ENCODE measurements at places on chromosomes 4 and X.
A peak's percentile ranks its signal among the peaks of the same experiment; 100 is the strongest.

GRCh38 chr4:17188125-17188524, 289.7 kb upstream of the LDB2 start:
- no peak for DNase-seq

DNA sequence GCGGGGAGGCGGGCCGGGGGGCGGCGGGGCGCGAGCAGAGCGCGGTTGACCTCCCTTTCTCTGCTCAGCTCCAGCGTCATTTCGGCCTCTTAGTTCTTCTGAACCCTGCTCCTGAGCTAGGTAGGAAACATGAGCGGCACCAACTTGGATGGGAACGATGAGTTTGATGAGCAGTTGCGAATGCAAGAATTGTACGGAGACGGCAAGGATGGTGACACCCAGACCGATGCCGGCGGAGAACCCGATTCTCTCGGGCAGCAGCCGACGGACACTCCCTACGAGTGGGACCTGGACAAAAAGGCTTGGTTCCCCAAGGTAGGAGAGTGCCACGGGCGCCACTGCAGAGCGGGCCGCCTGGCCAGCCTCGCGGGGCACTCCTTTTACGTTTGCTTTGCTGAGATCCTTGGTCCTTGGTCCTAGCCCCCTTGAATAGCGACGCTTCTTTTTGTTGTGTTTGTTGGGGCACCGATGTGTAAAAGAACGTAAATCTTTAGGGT, at the start of gene HTATSF1:
TSS of gene HTATSF1 (plus strand) at position 37 of the 497 bp plus-strand sequence. CDS start at position 130, 93 bp downstream.
- no peak for DNase-seq

- DNase-seq, result no peak
Observed at GRCh38 chr4:88802585-88803286, 105.1 kb upstream of the NAP1L5 start.

DNA sequence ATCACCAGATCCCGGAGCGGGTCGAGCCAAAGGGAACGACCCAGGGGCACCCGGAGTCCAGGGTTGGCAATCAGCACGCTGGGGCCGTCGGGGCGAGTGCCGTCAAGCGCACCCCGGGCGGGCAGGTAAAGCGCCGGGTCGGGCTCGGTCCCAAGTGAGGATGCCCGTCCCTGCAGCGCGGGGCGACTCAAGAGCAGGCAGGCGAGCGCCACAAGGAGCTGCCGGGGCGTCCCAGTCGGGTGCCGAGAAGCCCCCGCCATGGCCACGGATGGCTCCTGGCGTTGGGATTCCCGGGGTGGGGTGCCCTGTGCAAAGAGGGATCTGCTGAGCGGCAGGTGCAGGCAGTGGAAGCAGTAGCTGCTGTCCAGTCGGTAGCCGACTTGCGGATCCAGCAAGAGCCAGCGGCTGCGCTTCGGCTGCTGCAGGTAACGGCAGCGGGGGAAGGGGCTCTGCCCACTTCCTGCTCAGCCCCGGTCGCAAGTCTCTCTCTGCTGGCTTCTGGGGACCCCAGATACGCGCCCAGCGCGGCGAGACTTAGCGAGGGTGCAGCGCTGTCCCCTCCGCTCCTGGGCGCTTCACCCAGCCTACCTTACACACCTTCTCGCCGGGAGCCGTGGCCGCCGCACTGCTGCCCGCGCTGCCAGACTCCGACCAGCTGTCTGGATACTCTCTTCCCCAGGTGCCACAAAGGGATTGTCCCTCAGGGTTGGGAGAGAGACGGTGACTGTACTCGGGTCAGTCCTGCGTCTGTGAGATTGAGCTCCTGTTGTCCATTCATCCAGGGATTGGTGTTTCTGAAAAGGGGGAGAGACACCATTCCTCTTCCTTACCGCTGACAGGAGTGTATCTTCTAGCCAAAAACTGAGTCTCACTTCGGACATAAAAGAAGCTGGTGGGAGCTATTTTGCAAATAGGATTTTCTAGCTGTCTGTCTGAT, at the start of gene FREM3:
TSS of gene FREM3 (minus strand) at position 260 of the 937 bp plus-strand sequence. CDS start at position 260, 0 bp downstream.
- no peak for DNase-seq

GRCh38 chrX:106726485-106727437, at the start of gene RNF128:
TSS of gene RNF128 (plus strand) at chrX:106726701. CDS start at chrX:106726914, 213 bp downstream.
- peak; percentile 26 for DNase-seq

DNA sequence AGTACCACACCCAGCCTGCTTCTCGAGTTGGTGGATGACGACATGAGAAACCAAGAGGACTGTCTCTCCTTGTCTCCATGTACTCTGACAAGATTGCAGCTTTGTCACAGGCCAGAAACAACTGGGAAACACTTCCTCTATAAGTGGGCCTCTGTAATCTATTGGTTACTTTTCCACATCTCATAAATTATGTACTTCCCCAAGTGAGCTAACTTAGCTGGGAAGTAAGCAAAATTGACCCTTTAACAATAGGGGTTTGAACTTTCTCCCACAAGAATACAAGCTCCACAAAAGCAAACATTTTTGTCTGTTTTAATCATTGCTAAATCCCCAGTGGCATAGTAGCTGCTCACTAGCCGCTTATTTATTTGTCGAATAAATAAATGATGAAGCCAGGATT, 14.1 kb upstream of the USO1 start:
- DNase-seq, result no peak

- DNase-seq, result no peak
Observed at GRCh38 chr4:94960708-94961107, 203.0 kb downstream of the BMPR1B start.

DNA sequence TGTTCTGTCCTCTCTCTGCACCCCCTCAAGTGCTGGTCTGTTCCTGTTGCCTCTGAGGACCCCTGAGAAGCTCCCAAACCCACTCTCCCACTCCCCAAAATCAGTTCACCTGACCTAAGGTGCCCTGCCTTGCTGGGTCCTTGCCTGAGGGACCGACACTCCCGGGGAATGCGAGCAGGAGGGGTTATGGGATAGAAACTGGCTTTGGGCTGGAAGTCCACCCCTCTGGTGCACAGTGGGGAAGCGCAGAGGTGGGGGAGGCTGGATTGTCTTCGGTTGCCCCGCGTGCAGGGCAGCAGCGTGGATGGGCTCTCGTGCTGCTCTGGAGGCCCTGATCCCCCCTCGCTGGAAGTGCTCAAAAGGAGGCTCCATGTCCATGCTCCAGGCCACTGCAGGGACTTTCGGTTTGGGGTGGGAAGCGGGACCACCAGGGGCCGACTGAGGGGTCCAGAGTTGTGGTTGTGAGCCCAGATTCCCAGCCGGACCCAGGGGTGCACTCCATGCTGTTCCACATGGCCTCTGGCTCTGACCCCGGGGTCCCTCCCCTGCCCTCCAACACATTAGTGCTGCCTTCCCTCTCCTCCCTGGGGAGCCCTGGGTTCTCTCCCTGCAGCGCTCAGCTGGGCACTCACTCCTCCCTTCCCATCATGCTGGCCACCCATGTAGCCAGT, 7.6 kb downstream of the SORCS2 start:
- DNase-seq, result no peak

- no peak for DNase-seq
Observed at GRCh38 chrX:9888953-9889470, 78.1 kb upstream of the CLDN34 start.

GRCh38 chr4:14800977-14801376, 201.3 kb upstream of the CPEB2 start:
- DNase-seq, result no peak

DNA sequence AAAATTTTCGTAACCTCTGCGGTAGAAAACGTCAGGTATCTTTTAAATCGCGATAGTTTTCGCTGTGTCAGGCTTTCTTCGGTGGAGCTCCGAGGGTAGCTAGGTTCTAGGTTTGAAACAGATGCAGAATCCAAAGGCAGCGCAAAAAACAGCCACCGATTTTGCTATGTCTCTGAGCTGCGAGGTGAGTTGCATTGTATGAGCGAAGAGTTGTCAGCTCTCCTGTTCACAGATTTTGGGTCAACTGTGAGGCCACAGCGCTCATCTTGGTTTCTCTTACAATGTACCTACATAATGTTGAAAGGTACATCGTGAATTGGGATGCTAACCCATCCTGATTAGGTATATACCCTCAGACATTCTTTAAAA, 486 bp downstream of the CLCN3 start:
- DNase-seq, result peak; percentile 10

DNA sequence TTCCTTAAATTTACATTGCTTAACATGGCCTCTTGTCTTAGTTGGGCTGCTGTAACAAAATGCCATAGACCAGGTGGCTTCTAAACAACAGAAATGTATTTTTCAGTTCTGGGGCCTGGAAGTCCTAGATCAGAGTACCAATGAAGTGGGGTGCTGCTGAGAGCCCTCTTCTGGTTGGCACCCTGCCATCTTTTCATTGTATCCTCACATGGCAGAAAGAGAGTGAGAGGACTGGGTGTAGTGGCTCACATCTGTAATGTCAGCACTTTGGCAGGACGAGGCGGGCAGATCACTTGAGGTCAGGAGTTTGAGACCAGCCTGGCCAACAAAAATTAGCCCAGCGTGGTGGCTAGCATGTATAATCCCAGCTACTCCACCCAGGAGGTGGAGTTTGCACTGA, 12.0 kb upstream of the KLB start:
- DNase-seq, result no peak

DNA sequence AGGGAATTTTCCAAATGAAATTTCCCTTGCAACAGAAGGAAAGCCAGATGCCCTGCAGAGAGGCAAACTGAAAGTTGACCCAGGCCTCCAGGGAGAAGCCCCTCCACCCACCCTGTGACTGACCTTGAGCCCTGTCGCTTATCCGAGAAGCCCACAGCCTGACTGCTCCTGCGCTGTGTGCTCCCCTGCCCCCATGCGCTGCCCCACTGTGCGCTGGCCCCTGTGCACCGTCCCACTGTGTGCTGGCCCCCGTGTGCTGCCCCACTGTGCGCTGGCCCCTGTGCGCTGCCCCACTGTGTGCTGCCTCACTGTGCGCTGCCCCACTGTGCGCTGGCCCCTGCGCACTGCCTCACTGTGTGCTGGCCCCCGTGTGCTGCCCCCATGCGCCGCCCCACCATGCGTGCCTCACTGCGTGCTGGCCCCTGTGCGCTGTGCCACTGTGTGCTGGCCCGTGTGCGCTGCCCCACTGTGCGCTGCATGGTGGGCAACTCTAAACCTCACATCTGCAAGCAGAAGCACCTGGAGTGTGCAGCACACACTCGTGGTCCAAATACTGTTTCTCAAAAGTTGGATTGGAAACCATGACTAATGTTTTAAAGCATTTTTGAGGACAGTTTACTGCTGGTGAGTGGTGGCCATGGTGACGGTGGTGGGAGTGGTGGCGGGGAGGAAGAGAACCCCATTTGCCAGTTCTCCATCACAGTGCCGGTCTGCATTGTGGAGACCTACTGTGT, 8.3 kb upstream of the GRPEL1 start:
- DNase-seq, result no peak

GRCh38 chr4:3043282-3044020, 30.9 kb downstream of the HTT-AS start:
- DNase-seq, result no peak

Measured in hypothalamus (tissue), 51 donors.